ENCODE measurements at places on chromosomes 12 and 14.

- no peak for DNase-seq
These were observed 15.6 kb downstream of the BAG5 start for GRCh38 chr14:103546652-103547454.

DNA sequence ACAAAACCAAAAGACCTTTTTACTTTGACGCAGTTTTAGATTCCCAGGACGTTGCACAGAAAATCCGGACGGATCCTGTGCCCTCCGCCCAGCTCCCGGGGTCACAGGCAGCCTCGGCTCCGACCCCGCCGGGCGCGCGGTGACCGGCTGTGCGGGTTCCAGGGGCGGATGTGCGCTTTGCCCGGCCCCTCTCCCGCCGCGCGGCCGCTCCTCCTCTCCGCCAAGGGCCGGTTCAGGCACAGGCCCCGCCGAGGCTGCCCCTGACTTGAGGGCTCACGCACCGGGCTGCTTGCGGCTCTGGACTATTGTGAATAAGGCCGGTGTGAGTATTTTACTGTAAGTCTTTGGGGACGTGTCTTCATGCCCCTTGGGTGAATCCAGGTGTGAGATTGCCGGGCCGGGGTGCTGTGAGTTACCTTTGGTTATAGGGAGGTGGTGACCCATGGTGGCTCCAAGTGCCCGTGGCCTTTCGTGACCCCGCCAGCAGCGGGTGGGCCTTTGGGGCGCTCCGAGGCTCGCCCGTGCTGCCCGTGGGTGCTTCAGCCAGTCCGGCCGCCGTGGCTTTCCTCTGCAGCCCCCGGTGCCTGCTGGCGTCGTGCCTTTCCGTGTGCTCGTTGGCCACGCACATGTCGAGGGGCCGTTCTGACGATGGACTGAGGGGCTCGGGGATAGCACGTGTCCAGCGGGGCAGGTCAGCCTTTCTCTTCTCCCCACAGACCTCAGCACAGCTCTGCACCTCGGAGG is 45.9 kb downstream of the NOC4L start:
- DNase-seq: no peak

DNA sequence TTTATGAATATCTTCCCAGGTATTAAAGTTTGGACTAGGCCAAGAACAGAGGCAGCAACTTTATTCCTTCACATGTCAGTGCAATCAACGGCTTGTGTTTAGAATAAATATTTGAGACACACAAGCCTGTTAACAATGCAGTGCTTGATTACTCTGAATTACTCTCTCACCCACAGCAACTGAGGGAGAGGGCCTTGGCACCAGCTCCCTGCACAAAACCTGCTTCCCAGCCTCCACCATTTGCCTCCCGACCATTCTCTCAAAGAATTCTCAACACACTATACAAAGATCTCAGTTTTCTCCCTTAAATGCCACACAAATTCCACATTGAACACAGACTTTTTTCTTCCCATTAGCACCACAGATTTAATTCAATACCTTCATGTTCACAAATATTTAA is 77.0 kb downstream of the STON2 start:
- DNase-seq: no peak

DNA sequence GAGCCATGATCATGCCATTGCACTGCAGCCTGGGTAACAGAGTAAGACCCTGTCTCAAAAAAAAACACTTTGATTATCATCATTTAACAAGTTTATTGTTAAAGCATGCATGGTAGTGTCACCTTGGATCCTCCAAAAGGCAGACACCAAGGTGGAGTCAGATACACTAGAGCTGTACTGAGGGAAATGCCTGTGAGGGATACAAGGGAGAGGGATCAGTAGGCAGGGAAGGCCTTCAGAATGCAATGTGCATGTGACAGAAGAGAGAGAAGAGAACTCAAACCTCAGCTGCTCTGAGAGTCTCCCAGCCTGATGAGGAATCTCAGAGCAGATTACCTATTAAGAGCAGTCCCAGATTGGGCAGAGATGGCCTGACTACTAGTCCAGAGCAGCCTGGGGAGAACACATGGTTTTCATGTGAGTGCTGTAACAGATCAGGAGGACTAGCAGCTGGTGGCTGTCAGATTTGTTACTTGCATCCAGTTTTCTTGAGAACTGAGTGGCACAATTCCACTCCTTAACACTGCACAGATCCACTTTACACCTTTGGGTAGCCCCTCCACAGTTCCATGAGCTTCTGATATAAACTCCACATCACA is 38.0 kb upstream of the A2ML1 start:
- no peak for DNase-seq

DNA sequence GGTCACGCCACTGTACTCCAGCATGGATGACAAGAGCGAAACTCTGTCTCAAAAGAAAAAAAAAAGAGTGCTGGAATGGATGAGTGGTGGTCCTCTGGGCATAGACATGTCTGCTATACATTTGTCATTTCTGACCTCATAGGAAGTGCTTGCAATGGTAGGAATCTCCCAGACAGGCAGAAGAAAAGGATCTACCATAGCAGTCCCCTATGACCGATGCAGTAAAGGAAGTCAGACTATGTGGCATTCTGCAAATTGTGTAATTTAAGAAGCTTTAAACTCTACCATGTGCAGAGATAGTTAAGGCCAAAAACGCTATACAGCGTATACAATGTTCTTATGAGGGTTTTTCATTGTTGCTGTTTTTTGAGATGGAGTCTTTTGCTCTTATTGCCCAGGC is 24.7 kb upstream of the RAP1B start:
- DNase-seq: no peak

DNA sequence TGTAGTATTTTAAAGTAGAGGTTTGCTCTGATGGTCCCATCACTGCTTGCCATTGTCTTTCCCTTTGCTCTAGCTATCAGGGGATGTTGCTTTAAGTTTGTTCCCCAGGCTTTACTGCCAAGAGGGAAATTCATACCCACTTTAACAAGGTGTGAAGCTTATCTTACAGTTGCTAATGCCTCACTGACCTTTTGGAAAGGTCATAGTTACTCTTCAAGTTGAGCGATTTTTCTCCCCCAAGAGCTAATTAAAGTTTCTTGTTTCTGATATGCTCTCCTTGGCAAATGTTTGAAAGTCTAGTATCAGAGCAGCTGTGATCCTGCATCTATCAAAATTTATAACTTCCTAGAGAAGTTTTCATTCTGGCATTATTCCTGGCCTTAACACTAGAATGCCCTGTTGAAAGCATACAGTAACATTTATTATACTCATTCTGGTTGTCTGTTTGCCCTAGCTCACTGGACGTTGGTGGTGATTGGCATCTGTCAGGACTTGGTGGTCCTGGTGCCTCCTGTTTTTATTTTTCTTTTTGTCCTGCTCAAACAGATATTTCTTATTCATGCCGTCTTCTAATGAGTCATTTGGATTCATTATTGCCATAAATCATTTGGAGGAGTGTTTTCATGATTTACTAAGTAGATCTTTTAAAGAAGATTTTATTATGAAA is 8.1 kb downstream of the ATP2A2 start:
- no peak for DNase-seq
